Dermis blood vessel endothelial cell (primary cell): ENCODE measurements at places on chromosomes 7 and 10. TPM values are rescaled to one million over a fixed set of nuclear protein-coding genes. Genes with fewer than 3 reads are reported as not detected.

- no peak for DNase-seq
Measured at GRCh38 chr10:1393481-1393880, 337.3 kb downstream of the WDR37 start.

GRCh38 chr7:159091480-159092475 is 52.9 kb downstream of the VIPR2 start:
- DNase-seq, result no peak

Gene MACC1
- under 0.01 and 0.17 TPM in 2 replicates for total RNA-seq

Gene STEAP1B
- 24.5 and 33.4 TPM in 2 replicates for total RNA-seq

Gene PDZD7
- 0.34 and 0.88 TPM in 2 replicates for total RNA-seq

Gene HMX2
- not detected in 2 replicates for total RNA-seq

- DNase-seq, result peak; percentile 58
Measured at GRCh38 chr7:118153551-118154177, 30.3 kb upstream of the LSM8 start.

Gene RNF148
- 1.3 and 2.6 TPM in 2 replicates for total RNA-seq

DNA sequence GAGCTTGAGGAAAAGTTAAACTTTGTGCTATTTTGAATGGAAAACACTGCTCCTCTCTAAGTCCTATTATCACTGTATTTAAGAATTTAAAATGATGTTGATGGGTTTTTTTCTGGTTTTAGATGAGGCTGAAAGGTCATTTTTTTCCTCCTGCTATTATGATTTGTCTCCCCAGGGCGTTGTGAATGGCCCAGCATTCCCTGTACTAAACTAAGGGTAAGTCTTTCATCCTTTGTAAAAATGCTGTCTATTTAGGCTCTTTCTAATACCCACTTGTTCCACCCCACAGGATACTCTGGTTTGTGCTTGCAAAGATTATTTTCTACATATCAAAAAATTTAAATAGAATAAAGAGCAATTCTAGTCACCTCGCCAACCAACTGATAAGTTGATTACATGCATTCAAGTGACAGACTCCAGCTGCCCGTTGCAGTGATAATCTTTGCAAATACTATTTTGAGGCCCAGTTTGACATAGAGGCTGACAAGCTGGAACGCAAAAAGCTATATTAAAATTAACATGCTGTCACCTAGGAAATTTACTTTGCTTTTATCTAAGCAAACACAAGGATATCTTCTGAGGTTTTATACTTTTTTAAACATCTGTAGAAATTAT is 222.3 kb upstream of the TMEM229A start:
- DNase-seq, result no peak

DNA sequence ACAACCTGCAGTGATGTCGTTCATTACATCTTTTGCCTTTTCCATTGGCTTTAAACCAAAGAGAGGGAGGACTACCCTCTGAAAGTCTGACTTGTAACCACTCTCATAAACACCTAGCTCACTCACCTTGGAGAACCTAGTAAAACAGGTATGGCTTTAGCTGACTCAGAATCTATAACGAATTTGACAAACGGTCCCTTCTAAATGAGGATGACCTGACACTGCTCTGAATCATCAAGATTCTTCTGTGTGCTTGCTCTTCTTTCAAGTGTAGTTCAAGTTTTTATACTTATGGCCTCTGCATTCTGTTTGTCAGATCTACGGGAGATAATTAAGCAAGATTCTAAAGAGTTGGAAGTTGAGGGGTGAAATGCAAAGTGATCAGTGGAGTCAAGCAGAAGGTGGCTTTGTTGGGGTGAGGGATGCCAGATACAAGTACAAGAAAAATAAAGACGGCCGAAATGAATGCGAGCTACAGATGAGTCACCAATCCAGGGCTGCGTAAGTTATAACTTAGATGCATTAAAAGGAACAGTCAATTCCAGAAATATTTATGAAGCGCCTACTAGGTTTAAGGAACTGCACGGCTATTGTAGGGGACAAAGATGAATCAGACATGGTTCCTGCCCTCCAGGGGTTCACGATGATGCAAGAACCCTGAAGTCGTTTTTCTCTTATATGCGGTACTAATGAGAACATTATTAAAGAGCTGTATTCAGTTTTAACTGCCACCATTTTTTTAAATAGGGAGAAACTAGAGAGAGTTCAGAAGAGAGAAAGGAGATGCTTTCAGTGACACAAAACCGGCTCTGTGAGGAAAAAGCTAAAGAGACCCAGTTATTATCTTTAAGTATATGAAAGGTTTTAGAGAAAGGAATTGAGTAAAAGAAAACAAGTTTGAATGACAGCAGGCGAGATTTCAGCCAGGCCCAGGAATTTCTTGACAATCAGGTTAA is 6.5 kb downstream of the HIPK2 start:
- peak; percentile 79 for DNase-seq

Gene PNLIPRP1
- not detected in 2 replicates for total RNA-seq

- no peak for DNase-seq
Measured at GRCh38 chr7:25279705-25280104, 51.4 kb upstream of the NPVF start.

Gene ANKRD2
- total RNA-seq, result 0.34 and 1.1 TPM in 2 replicates

DNA sequence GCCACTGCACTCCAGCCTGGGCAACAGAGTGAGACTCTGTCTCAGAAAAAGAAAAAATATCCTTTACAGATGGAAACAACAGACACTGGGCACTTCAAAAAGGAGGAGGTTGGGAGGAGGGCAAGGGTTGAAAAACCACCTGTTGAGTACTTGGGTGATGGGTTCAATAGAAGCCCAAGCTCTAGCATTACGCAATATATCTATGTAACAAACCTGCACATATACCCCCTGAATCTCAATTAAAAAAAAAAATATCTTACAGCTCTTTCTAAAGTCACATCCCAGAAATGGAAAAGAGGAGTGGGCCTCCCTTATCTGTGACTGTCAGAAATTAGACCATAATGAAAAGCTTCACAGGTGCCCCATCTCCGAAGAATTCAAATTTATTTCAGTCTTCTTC is 12.1 kb downstream of the VIM start:
- no peak for DNase-seq

DNA sequence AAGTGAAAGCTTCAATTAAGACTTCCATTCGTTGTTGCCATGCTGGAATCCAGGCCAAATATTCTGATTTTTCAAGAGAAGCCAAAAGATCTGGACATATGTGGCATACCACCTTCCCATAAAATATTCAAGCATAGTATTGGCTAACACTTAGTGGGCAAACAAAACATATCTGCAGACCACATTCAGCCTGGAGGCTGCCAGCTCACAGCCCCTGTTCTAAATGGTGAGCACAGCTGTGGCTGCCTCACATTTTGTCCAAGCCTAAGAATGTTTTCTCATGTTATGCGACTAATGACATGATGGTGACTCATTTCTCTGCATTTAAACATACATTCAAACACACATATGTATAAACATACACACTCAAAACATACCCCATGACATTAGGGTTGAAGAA is 10.6 kb upstream of the CALU start:
- DNase-seq, result no peak

Gene NEURL1
- total RNA-seq, result 0.19 TPM in 1 of 2 replicates, not detected in the other

- peak; percentile 41 for DNase-seq
Measured at GRCh38 chr7:55086413-55087201, 67.8 kb downstream of the EGFR start.

DNA sequence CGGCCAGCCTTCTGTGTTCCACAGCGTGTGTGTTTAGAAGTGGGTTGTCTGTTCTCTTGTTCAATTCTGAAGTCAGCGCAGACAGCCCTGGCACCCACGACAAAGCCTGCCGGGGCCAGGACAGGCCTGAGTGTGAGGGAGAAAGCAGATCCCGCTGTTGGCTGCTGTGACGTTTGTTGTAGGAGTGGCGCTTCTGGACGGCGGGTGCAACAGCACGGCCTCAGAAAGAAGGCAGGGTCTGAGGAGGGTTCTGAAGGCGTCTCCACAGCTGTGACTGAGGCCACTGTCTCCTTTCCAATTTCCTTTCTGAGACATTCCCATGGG is 76.2 kb downstream of the VIPR2 start:
- no peak for DNase-seq

DNA sequence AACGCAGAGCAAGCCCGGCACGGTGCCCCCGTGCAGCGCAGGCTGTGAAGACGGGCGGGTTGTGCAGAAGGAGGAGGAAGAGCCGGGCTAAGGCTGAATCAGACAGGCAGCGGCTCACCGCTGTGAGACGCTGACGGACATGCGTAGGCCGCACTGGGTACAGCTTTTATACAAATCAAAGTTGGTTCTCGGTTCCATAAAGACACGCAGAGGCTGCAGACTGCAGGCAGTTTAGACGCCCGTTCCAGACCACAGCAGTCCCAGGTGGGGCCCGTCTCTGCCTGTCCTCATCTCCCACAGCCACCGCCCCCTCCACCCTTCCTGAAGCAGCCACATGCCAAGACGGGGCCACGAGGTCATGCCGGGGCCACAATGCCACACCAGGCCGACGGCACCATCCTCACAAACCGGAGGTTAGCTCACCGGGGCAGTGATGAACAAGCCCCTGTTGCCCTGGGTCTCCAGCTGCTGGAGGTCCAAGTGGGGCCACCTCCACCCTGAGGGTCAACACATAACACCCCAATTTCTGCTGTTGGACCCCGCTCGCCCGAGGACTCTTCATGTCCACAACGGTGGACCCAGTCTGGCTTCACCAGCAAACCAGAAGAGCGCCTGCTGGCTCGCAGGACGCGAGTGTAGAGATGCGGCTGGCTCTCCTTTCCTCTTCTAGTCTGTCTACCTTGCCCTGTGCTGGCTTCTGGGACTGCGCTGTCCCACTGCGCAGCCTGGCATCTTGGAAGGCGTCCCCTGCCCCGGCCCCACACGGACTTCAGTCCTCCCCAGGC is 227.2 kb downstream of the ELFN1 start:
- DNase-seq, result no peak

GRCh38 chr7:43870316-43870715 is 999 bp upstream of the MRPS24 start:
- DNase-seq, result no peak

GRCh38 chr7:27510541-27510940 is 152.1 kb downstream of the HIBADH start:
- DNase-seq, result no peak

DNA sequence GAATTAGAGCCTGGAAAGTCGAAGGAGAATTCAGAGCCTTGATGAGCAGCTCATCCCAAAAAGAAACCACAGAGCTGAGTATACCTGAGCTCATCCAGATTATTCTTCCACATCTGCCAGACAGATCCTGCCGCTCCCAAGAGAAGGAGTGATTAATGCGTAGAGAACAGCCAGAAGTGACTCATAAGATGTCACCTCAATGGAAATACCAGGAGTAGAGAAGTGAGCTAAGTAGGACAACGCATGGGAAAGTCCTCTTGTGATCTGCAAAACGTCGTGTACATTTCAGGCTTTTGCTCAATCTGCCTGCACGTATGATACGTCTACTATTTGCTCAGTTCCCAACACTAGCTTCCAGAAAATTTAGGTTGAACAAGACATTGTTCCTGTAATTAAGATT is 230.5 kb upstream of the AUTS2 start:
- DNase-seq, result no peak

- DNase-seq, result no peak
Measured at GRCh38 chr7:45682836-45683555, 108.8 kb downstream of the ADCY1 start.

DNA sequence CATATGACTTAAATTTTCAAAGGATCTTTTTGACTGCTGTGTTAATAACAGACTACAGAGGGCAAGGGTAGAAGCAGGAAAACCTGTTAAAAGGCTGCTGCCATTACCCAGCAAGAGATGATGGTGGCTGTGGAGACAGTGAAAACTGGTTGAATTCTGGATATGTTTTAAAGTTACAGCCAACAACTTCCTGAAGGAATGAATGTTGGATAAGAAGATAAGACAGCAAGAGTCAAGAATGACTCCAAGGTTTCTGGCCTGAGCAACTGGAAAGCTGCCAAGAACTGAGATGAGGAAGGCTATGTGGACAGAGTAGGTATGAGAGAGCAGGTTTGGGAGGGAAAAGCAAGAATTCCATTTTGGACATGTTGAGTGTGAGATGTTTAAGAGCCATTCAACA is 19.1 kb downstream of the CNOT4 start:
- DNase-seq, result peak; percentile 47

- no peak for DNase-seq
Measured at GRCh38 chr7:28708033-28708951, 249.8 kb downstream of the TRIL start.

Gene PLAU
- total RNA-seq, result 13.4 and 13.8 TPM in 2 replicates

DNA sequence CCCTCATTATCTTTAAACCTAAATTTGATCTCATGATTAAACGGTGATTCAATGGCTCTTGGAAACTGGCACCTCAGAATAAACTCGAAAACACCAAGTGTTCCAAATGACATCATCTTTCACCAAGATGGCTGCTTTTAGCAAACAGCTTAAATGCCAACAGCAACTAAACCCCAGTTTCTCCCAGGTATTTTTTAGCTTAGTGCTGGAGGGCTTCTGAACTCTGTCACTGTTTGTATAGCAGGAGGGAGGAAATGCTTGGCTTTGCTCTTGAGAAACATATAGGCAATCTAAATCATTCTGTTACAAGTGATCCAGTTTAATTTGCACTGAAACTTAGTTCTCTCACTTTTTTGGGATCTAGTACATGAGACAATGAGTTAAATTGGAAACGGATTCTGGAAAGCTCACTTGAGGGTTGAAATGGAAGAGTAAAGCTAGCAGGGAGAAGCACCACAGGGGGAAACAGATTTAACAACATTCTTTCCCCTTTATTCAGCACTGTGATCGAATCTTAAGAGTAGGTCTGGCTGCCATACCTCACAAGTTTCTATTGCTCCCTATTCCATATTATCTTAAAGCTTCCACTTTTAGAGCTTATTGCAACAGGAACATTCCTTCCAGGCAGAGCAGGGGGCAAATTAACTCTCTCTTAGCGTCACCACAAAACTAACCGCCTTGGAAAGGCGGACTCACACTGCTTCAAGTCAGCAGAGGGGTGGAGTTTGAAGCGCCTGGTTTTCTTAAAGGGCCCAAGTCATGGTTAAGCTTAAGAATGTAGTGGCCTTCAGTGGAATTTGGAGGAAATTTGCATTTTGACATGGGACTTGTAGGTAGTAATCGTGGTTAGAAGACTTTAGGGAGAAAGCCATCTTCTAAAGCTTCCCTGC is 1.8 kb upstream of the CCDC6 start:
- peak; percentile 83 for DNase-seq

DNA sequence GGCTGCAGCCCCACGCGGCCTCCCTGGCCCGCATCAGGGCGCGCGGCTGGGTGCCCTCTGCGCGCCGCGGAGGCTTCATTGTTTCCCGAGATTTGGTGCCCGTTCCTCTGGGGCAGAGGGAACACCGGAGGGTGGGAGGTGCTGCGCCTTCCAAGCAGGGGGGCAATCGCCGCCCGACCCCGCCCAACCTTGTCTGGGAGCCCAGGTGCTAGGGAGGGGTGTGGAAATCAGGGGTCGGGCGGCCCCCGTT is 1.0 kb upstream of the NRP1 start:
- no peak for DNase-seq

DNA sequence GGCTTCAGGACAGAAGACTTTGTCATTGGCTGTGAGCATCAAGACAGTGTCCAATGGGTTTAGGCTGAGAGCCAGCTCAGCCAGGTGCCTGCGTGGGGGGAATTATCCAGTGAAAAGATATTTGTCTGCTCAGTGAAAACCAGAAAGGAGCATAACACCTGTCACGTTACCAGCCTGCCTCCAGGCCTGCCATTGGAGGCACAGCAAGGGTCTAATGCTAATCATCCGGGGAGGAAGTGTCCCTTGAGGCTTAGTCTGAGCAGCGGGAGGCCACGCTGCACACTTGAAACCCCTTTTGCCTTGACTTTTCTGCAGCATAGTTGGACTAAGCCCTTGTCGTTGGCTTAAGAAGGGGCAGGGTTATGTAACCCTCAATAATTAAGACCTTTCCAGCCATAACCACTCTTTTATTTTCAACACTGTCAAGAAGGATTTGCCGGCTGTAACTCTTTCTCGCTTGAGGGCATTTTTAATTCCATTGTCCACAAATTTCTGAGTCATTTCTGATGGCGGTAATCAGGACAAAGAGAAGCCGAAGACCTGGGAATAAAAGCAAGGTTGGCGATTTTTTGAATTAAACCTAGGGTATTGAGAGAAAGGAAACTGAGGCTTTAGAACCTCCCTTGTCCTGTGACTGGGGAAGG is 639.6 kb upstream of the FOXK1 start:
- no peak for DNase-seq
